ENCODE measurements at places on chromosomes 2 and 18.

DNA sequence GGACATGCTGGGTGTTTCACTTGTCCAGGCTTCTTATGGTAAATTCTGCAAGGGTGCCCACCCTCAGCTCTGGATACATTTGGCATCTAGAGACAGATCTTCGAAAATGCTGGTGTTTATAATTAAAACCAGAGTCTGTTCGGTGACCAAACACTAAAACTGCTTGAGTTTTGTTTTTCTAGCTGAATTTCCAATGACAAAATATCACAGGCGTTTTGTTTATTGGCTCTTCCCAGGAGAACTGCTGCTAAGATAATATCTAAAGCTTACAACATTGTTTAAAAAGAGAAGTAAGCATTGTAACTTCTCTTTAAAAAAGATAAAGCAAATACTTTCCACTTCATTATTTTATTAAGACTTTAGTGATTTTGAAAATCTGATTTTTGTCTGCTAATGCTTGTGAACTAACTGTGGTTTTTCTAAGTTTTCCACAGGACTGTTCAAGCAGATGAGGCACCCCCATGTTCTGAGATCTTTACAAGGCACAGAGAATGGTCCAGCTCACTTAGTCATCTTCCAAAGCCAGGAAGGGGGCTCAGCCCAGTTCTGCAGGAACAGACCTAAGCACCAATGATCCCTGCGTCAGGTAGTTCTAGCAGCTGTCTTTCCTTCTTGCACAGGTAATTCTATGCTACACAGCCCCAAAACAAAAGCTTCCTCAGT is 94.8 kb upstream of the LTBP1 start:
- DNase-seq: no peak

DNA sequence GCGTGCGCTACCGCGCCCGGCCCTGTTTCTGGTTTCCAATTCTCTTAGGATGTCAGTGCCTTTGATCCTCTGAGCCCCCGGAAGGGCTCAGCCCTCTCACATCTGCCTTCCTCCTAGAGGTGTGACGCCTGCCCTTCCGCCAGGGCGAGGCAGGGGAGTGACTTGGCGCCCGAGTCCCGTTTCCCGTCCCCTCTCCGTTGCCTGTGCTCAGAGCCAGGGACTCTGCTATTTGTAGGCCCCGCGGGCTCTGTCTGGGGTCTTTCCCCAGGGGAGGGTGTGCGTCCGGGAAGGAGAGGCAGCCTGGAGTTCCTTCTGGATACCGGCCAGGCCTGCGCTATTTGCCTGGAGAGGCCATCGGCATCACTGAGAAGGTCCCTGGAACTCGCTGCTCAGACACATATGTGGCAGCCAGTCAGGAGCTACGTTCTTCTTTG is 103.7 kb upstream of the TAF1B start:
- peak; percentile 27 for DNase-seq

DNA sequence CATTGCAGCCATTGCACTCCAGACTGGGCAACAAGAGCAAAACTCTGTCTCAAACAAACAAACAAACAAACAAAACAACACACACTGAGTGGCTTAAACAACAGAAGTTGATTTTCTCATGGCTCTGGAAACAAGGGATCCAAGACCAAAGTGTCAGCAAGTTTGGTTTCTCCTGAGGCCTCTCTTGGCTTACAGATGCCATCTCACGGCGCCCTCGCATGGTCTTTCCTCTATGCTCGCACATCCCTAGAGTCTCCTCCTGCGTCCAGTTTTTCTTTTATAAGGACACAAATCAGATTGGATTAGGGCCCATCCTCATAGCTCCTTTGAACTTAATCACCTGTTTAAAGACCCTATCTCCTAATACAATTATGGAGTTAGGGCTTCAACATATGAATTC is 133.4 kb upstream of the LRRTM1 start:
- DNase-seq: no peak

- DNase-seq: no peak
Measured at GRCh38 chr2:15287447-15288184, 273.5 kb downstream of the NBAS start.

- no peak for DNase-seq
Measured at GRCh38 chr18:9223356-9223755, 86.8 kb downstream of the ANKRD12 start.

DNA sequence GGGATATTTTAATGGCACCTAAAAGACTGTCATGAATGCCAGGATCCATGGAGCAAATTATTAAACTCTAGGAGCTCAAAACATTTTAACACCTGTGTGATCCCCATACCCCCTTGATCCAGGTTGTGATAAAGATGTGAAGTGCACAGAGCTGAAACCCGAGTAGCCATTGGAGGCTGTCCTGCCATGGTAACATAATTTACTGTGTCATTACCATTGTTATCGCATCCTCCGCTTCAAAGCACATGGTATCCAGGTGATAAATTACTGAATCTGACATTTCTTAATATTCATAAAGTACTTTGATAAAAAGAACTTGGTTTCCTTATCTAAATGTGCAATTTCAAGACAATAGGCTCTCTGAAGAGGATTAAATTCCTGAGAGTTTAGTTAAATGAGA is 109.3 kb downstream of the CHST9 start:
- DNase-seq: no peak

DNA sequence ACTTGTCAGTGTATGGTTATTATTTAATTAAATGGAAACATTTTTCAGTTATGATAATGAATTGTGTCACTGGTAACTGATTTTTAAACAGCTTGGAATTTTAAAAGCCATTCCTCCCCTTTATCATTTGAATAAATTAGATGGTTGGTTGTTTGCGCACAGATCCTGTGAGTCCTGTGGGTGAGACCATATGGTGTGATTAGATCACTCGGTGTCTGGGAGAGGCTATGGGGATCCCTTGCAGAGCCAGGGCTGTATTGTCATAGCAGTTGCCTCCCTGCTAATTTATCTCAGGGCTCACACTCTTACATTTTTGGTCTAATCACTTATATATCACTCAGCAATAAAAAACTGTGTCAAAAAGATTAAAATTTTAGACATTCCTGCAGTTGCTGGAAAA is 133.5 kb downstream of the ASXL3 start:
- DNase-seq: no peak

DNA sequence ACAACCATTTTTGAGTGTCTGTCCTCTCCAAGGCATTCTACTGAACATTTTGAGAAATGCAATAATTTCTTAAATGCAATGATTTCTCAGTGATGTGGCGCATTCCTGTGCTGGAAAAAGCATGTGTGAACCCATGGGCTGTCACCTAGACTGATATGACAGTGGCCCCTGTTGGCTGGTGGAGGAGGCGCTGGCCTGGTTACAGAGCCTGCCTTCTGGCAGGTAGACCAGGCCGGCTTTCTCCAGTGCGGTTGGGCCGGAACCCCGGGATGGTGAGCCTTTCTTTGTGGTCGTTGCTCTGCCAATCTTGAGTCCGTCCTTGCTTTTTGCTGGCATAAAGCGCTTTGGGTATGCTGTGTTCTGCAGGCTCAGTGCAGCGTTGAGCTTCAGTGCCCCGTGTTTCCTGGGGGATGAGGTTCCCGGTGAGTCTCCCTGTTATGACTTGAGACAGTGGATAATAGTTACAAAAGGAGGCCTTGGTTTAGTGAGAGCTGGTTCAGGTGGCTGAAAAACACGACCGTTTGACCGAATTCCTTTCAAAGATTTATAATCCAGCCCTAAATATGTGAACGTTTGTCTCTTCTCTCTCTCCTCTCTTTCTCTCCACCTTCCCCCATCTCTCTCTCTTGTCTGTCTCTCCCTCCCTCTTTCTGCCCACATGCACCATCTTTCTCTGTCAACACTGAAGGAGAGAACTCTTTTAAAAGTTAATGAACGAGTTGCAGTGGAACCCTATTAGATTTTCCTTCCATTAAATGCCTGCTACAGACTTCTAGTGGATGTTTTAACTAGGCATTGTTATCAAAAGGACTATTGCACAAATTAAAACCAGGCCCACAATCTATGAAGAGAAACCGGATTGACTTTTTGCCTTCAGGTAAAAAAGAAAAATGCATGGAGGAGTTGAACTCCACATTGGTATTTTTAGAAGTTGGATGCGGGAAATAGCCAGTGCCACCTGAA is 34.0 kb downstream of the TSHZ1 start:
- no peak for DNase-seq

- DNase-seq: no peak
Measured at GRCh38 chr2:15735484-15736326, 144.0 kb downstream of the DDX1 start.

DNA sequence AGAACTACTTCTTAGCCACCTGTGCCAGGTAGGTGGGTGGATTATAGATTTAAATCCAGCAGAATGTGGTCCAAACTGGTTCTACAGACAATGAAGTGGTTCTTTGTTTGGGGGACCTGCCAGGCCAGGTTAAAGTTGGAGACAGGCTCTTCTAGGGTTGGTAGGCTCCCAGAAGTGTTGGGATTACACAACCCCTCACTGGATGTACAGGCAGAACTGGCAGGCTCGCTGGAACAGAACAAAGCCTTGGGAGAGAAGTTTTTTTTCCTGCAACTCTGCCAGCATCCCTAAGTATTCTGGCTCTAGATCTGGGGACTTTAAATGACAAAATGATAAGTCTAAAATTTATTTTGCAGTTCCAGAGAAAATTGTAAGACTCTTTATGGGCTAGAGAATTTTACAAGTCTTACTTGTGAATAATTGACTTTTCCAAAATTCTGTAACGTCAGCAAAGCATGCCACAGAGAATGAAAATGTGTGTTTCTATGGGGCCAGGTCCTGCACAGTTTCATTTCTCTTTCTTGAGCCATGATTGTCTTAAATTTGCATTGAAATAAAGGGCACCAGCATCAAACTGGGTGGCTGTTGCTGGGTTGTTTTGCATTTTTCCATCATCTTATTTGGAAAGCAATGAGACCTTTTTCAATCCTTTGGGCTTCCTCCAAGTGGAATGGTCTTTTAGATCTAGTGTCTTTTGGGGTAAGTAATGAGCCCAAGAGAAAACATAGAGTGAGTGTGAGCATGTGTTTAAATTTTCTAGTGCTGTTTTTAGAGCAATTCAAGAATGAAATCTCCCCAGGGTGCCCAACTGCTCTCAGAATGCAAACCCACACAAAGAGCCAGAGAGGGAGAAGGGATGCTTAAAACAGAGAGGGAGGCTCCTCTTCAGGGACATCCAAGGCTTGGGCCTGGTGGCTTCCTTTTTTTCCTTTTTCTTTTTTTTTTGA is 32.4 kb upstream of the ATL2 start:
- DNase-seq: no peak

- no peak for DNase-seq
Measured at GRCh38 chr2:56952871-56953270, 769.1 kb downstream of the CCDC85A start.

DNA sequence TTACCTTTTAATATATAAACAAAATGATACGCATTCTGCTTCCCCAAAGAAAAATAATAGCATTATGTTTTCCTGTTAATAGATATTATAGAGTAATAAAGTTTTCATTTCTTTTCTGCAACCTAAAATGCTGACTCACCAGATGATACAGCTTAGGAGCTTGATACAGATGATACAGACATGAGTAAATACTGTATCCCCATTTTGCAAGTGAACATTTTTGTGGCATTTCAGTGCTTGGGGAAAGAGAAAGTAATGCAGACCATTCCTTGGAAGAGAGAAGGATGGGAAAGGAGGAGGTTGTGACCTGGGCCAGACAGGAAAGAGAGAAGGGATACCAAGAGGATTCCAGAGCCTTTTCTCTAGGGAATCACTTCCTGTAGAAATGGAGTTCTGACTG is 97.5 kb upstream of the FSHR start:
- DNase-seq: peak; percentile 33

GRCh38 chr2:187302116-187302515 is 145.9 kb downstream of the CALCRL start:
- no peak for DNase-seq

DNA sequence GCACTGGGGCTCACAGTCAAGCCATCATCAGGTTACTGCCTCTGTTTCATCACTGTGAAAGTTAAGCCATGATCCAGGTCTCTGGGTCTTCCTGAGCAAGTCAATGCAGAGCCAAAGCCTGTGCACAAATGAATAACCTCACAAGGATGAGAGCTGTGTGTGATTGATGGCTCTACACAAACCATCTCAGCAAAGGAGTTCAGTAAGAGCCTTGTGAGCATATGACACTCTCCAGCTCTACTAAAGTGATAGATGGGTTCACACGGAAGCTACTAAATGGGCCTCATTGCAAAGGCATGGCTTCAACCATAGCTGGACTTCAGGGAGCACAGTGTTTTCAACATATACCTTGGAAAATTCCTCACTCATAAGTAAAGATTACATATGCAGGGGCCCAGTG is 101.5 kb downstream of the AFF3 start:
- DNase-seq: no peak

- DNase-seq: peak; percentile 10
Measured at GRCh38 chr18:24270358-24270936, 127.2 kb downstream of the OSBPL1A start.

GRCh38 chr2:211836409-211836808 is 702.2 kb downstream of the ERBB4 start:
- DNase-seq: no peak

DNA sequence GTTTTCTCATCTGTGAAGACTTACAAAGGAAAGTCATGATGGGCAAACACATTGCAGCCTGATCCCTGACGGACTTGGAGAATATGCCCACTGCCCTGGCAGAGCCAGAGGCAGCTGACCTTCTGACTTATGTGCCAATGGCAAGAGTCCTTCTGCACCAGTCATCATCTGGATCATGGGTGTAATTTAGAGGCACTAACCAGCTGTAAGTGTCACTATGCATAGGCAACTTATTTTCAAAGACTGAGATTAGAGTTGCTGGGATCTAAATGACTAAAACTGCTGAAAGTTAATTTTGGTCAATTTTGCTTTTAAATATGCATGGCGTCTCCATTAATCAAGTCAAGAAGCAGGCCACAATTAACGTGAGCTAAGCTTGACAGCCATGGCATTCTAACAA is 261.2 kb downstream of the BCL11A start:
- no peak for DNase-seq
